AG20443 (cell line): ENCODE measurements at places on chromosomes 2 and 18.

GRCh38 chr2:163465440-163465839 lies 270.4 kb downstream of the FIGN start:
- no peak for DNase-seq

DNA sequence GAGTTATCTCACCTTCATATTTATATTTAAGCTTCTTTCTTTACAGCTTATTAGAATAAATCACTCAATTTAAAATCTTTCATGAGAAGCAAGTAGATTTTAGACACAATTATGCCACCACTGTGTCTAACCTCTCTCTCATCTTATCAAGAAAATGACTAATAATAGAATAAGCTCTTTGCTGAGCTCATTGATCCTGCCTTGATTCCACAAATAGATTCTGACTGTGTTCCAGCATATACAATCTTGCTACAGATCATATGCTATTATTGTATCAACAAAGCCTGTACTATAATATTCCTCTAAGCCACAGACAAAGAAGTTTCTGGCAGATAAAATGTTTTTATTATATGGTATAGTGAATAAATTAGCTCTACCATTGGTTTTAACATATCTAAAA lies 168.7 kb upstream of the GULP1 start:
- no peak for DNase-seq

DNA sequence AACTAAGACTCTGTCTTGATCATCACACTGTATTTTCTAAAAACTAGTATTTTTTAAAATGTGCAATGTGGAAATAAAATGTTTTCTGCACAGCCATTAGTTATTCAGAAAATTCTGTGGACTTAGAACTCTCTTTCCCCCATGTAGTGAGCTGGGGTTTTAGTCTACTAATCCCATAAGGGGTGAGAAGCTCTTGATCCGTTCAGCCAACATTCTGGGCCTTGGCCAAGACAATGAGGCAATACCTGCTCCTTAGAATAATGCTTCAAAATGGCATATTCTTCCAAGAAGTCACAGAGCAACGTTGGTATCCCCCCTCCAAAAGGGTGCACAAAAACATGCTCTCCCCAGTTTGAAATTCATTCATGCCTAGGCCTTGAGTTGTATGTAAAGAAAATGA lies 4.0 kb downstream of the REEP1 start:
- no peak for DNase-seq

DNA sequence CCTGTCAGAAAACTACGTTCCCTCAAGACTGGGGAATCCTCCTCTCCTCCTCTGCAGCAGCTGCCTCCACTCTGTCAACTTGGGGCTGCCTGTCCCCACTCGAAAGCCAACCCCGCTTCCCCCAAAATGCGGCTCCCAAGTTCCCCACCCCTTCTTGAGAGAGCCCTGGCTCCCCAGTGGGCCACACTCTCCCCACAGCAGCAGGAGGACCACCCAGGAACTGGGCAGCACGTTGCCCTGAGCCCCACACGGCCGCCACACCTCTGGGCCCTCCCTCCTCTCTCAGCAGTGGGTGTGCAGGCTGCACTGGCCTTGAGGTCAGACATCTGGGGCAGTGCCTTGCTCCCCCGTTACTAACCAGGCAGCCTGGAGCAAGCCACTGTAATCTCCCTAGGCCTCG lies 9.6 kb upstream of the TEX51 start:
- DNase-seq, result no peak

DNA sequence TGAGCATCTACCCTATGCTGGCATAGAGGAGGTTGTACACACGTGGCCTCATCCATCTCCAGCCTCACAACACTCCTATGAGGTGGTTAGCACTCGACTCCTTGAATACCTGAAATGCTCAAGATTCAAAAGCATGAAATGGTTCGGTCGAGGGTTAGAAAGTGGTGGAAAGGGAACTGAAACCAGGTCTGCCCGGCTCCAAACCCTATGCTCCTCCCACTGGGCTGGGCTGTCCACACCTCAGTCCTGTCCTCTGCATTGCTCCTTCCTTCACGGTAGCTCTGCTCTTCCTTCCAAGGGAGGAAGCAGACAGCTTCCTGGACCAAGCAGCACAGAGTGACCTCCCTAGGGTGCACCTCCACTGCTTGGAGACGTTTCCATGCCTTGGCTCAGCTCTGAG lies 565.2 kb upstream of the ID2 start:
- no peak for DNase-seq

- DNase-seq, result no peak
These were observed 84.7 kb upstream of the RAB27B start for GRCh38 chr18:54743605-54743995.

GRCh38 chr2:127563458-127564428 lies 28.3 kb downstream of the MYO7B start:
- DNase-seq, result no peak

DNA sequence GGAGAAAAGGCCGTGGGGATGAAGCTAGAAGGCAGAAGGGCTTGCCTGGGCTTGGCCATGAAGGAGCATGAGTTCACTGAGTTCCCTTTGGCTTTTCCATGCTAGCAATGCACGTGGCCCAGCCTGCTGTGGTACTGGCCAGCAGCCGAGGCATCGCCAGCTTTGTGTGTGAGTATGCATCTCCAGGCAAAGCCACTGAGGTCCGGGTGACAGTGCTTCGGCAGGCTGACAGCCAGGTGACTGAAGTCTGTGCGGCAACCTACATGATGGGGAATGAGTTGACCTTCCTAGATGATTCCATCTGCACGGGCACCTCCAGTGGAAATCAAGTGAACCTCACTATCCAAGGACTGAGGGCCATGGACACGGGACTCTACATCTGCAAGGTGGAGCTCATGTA lies 2.9 kb downstream of the CTLA4 start:
- no peak for DNase-seq
